ENCODE measurements at places on chromosomes 12 and 14. TPM values are rescaled to one million over a fixed set of nuclear protein-coding genes. Genes with fewer than 3 reads are reported as not detected.

Gene B4GALNT3
- not detected for total RNA-seq

Gene ESR2
- total RNA-seq: 0.66 TPM

Gene ART4
- not detected for total RNA-seq

Gene MBIP
- total RNA-seq: 14.2 TPM

Gene PAPLN
- total RNA-seq: 9.5 TPM

Gene C14orf39
- not detected for total RNA-seq

Gene SCYL2
- 37.5 TPM for total RNA-seq

Gene IL22
- not detected for total RNA-seq

Gene OR6C2
- not detected for total RNA-seq

Gene GPR162
- 11.8 TPM for total RNA-seq

Gene SLC8A3
- total RNA-seq: under 0.01 TPM

Gene TAS2R42
- not detected for total RNA-seq

Gene TCL1A
- not detected for total RNA-seq

Gene ESRRB
- total RNA-seq: not detected

Gene SAMD15
- total RNA-seq: 0.33 TPM

Gene WNT1
- total RNA-seq: not detected

Gene AMIGO2
- 2.3 TPM for total RNA-seq

Gene RNU4-1
- total RNA-seq: under 0.01 TPM

Gene FZD10
- total RNA-seq: not detected

Gene RTL1
- not detected for total RNA-seq

Gene TRPV4
- 0.51 TPM for total RNA-seq

Gene RHNO1
- 16.7 TPM for total RNA-seq

Gene ASIC1
- 1.8 TPM for total RNA-seq

Gene COX8C
- total RNA-seq: 0.33 TPM

Gene RBM25
- total RNA-seq: 25.4 TPM

Gene MOAP1
- total RNA-seq: 16.9 TPM

Gene ACVRL1
- total RNA-seq: 20.8 TPM

Gene PRH2
- not detected for total RNA-seq

Gene METTL25
- total RNA-seq: 9.5 TPM

Gene CKAP4
- total RNA-seq: 132 TPM

Gene CFAP251
- total RNA-seq: 7.9 TPM

Gene GLIPR1L1
- not detected for total RNA-seq

Gene RNASE12
- not detected for total RNA-seq

Gene WIF1
- not detected for total RNA-seq

Gene MIP
- total RNA-seq: not detected

Gene TAS2R9
- total RNA-seq: not detected

Gene LIN7A
- total RNA-seq: 9.5 TPM

All from fibroblast of lung (primary cell).